Effector memory CD8-positive, alpha-beta T cell (primary cell): ENCODE measurements at places on chromosomes 11 and 22.
A peak's percentile ranks its signal among the peaks of the same experiment; 100 is the strongest.

GRCh38 chr22:32558681-32559355 is 84.2 kb downstream of the FBXO7 start:
- no peak for DNase-seq

- DNase-seq: no peak
These were observed 10.2 kb downstream of the GRAP2 start for GRCh38 chr22:39910876-39911613.

- DNase-seq: peak; percentile 50
These were observed 118.2 kb upstream of the CRYBB3 start for GRCh38 chr22:25081409-25081824.

DNA sequence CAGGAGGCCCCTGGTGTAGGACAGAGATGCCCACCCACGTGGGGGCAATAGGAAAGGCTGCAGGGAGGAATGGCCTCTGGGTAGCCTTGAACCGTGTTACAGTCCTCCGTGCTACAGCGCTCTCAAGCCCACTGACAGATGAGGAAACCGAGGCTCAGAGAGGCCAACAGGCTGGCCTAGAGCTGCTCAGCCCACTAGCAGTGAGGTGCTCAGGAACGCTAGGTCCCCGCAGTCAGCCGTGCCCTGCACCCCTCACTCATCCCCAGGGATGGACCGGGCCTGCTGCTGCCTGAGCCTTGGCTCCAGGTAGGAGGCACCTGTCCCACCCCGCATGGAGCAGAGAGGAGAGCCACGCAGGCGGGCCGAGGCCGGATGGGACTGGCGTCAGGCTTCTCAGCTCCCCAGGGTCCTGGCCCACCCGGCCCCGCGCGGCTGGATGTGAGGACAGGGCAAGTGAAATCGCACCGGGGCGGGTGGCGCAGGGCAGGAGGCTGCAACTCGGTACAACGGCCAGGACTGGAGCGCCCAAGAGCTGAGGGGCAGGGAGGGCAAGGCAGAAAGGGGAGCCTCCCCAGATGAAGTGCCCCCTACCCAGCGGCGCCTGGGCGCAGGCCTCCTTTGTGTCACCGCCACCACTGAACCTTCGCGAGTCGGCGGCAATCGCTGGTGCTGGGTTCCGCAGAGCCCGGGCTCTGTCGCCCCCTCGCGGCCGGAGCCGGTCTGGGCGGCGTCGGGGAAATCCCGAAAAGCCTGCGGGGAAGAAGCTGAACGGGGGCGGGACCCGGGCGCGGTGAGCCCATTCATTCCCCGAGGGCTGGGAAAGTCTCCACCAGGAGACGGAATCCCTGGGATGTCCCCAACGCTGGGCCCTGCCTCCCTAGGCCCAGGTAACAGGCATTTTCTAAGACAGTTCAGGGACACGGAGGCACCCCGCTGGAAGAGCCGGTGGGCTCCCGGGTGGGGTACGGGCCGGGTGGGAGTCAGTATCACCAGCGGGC is 8.4 kb upstream of the SLC2A11 start:
- DNase-seq: peak; percentile 89

- peak; percentile 74 for DNase-seq
These were observed 504 bp downstream of the CFL1 start for GRCh38 chr11:65857500-65857852.

DNA sequence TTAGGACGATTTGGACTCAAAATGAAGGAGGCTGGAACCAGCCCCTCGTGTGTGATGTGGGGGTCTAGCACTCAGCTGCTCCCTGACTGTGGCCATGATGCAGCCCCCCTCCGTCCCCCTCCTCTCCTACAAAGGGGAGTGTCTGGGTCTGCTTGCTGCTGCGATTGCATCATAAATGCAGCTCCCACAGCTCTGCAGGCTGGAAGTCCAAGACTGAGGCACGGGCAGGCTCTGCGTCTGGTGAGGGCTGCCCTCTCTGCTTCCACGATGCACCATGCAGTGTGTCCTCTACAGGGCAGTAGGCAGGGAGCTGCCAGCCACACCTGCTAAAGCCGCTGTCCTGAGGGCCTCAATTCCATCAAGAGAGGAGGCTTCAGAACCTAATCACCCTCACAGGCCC is 432.1 kb downstream of the BRD1 start:
- no peak for DNase-seq

- DNase-seq: no peak
These were observed 62.8 kb downstream of the PHF21B start for GRCh38 chr22:44947049-44947448.

DNA sequence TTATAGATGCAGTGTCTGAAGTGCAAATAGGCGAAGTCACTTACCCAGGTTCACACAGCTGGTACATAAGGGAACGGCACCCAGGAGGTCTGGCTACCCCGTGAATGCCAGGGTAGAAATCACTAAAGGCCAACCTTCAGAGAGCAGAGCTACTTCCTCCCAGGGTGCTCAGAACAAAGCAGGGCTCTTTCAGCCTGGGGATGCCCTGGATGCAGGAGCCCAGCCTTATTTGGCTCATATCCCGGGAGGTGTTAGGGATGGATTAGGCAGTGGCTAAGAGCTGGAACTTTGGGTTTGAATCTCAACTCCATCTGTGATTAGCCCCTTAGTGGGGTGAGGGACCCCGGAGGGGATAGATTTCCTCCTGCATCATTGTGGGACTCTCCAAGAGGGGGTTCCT is 33.1 kb upstream of the ASPHD2 start:
- no peak for DNase-seq

- DNase-seq: no peak
These were observed 34.0 kb upstream of the FADD start for GRCh38 chr11:70169127-70169526.

- DNase-seq: no peak
These were observed 27.8 kb upstream of the ROBO3 start for GRCh38 chr11:124837491-124837856.

DNA sequence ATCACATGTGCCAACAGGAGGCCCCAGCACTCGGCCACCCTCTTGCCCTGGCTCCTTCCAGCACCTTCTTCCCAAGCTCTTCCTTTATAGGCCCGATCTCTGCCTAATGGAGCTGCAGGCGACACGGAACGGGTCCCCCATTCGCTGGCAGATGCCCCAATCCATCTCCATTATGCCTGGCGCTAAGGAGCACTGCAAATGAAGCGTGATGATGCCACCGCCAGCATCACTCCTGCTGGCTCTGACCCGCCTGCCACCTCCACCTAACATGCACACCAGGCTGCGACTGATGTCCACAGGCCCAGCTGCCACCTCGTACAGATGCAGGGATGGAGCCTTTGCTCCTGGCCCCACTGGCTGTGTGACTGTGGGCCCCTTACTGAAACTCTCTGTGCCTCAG is 33.5 kb downstream of the ELFN2 start:
- no peak for DNase-seq

GRCh38 chr11:40405614-40406013 is 1053.8 kb downstream of the LRRC4C start:
- no peak for DNase-seq

- DNase-seq: no peak
These were observed 320.5 kb downstream of the DDX10 start for GRCh38 chr11:108985236-108985944.

DNA sequence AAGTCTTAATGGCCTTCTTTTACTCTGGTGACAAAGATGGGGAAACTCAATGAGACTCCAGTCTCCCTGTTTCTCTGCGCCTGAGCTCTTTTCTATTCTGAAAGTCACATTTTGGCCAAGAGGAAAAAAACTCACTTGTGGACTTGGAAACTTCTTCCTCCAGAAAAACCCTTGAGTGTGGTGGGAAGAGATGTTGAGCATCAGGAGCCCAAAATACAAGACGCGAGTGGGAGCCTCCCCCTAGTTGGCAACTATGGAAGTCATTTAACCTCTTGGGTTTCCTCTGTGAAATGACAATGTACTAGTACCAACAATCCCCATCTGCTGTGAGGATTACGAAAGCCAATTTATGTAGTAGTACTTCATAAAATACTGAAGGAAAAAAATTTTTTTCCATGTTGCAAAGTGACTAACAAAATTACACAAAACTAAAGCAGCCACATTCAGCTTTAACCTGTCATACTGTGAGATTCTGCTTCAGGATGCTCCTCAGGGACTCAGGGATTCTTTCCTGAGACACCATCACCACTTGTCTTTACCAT is 524 bp upstream of the SLC25A17 start:
- no peak for DNase-seq

- no peak for DNase-seq
These were observed 2.7 kb downstream of the TNRC6B start for GRCh38 chr22:40180403-40180802.

GRCh38 chr11:17528181-17528691 is 16.0 kb downstream of the USH1C start:
- DNase-seq: peak; percentile 41

- no peak for DNase-seq
These were observed 43.0 kb upstream of the WT1 start for GRCh38 chr11:32478277-32478731.

- DNase-seq: no peak
These were observed 94.7 kb upstream of the RASSF10 start for GRCh38 chr11:12914400-12914912.

GRCh38 chr22:48488149-48488551 is 1339.5 kb downstream of the BRD1 start:
- DNase-seq: no peak

DNA sequence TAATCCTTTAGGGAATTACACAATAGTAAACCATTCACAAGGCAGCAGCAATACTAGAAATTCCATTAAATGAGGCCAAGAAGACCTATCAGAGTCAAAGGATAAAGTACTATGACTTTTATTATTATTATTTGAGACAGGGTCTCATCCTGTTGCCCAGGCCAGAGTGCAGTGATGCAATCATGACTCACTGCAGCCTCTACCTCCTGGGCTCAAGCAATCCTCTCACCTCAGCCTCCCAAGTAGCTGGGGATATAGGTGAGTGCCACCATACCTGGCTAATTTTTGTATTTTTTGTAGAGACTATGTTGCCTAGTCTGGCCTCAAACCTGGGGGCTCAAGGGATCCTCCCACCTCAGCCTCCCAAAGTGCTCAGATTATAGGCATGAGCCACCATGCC is 51.8 kb downstream of the TTC28 start:
- DNase-seq: no peak

- DNase-seq: no peak
These were observed 92.6 kb upstream of the PDGFD start for GRCh38 chr11:104256525-104256924.

GRCh38 chr11:134438542-134439537 is 26.8 kb upstream of the B3GAT1 start:
- DNase-seq: no peak

DNA sequence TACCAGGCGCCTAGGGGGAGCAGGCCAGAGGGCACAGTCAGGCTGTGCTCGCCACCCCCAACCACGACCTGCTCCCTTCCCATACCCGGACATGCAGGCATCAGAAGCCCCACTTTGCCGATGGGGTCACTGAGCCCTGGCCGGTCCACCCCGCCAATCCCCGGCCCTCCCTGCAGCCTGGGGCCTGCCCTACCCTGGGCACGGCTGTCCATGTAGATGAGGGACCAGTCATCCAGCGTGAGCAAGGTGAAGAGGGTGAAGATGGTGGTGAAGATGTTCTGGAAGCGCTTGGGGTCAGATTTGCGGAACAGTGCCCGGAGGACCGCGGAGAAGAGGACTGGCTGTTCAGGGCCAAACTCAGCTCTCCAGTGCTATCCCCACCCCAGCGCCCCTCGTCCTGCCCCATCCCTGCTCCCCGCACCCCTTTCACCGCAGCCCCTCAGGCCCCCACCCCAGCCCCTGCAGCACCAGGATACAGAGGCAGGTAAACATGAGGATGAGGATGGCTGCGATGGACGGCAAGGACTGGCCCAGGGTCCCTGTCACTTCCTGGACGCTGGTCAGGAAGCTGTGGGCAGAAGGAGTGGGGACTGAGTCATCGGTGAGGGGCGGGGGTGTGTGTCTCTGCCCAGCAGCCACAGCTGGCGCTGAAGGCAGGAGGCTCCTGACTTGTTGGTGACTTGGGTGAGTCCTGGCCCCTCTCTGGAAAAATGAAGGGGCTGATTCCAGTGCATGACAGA is 5.5 kb downstream of the CATSPER1 start:
- no peak for DNase-seq

DNA sequence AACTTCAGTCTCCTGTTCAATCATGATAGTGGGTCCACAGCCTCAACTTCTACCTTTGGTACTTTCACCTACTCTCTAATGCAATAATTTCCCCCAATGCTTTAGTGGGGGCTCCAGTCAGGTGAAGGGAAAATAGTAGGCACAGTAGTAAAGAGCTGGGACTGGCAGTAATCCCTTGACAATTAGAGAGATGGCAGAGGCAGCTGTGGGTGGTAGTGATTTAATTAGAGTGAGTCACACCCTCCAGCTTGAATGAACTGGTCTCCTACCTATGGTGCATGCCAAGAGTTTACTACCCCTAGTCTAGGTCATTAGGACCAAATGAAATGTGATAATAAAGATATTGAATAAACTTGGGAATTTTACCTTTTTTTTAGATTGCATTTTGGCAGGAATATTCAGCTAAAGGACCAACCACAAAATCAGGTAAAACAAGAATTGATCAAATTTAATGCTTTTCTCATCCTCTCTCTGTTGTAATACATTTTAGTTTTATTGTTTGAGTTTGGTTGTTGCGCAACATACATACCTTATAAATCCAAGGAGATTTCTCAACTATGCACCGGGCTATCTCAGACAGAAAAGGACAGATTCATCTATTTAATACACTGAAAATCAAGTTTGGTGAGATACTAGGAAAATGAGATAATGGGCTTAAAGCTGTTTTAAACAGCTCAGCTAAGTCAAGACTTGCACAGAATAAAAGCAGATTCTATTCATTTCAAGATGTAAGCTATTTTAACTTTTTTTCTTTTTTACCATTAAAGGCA is 9.0 kb downstream of the PRRG4 start:
- no peak for DNase-seq

GRCh38 chr22:23233752-23234408 is 53.6 kb downstream of the BCR start:
- no peak for DNase-seq

DNA sequence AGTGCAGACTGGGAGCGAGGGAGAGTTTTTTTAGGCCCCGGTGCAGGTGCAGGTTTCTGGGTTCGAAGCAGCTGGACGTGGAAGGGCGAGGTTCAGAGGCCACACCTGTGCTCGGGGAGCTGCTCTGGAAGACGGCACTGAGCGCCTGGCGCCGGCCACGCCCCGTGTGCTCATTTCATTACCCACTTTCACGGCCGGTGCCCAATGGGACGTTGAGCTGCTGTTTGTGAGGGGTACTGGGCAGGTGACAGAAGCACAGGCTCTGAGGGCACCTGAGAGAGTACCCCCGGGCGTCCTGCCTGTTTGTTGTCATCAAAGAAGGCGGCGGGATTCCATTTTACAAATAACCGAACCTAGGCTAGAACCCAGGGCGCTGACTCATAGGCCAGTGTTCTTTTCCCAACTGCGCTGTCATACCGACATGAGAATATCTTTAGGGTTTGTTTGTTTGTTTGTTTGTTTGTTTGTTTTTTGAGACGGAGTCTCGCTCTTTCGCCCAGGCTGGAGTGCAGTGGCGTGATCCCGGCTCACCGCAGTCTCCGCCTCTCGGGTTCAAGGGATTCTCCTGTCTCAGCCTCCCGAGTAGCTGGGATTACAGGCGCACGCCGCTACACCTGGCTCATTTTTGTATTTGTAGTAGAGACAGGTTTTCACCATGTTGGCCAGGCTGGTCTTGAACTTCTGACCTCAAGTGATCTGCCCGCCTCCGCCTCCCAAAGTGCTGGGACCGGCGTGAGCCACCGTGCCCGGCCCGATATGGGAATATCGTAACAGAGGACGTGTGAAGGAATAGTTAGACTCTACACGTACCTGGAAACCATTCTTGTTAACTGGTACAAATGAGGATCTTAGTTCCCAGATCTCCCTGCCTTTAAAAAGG is 16.6 kb upstream of the SPTBN2 start:
- DNase-seq: no peak
